Fibroblast of skin of back (primary cell): ENCODE measurements at places on chromosomes 6 and 20.

DNA sequence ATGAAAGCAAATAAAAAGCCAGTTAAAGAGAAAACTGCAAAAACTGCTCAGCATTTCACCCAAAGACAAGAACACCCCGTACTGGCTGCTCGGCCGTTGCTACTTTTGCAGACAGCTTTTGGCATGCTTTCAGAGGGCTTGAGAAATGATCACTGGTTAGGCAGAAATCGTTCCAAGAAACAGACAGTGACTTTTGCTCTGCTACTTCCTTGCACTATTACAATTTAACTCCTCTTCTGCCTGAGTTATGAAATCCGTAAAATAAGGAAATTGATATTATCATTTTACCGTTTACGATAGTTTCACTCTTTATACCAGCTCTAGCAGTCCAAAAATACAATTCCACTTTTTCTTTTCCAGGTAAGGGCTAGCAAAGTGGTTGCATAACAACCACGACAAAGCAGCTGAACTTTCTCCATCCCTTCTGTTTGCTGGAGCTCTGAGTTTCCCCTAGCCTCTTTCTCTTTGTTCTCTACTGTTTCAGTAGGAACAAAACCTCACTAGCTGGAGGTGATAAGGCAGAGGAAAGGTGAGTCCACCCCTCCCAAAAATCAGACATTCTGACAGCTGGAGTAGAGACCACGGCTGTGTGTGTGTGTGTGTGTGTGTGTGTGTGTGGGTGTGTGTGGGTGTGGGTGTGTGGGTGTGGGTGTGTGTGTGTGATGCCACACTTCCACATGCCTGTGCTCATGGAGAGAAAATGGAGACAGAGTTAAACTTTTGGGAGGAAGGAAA is 191.8 kb upstream of the RREB1 start:
- no peak for DNase-seq

- no peak for DNase-seq
Observed at GRCh38 chr20:62603021-62603906, 39.0 kb upstream of the SLCO4A1 start.

DNA sequence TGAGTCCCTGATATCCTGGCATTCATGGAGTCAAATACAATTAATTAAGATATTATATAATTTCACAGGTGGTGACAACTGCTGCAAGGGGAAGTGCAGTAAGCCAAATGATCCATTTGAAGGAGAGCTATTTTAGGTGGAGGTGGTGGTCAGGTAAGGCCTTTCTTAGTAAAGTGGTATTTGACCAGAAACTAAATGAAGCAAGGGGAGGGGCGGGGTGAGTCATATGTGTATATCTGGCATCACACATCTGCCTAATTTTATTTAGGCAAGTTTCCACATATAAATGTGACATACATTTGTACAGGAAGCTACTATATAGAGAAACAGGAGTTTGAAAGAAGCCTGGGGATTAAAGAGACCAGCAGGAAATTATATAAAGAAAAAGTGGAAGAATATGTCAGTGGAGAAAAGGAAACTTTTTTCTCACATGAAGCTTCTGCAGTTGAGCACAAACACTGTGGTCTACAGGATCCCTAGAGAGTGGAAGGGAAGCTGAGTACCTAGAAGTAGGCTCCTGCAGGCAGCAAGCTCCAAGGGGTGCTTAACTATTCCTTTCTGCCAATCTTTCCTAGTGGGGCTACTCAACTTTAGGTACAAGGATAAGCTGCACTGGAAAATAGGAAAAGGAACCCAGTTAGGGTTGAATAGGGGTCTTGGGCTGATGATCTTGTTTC is 99.6 kb downstream of the OGFRL1 start:
- no peak for DNase-seq

- no peak for DNase-seq
Observed at GRCh38 chr6:121439475-121439874, 4.0 kb downstream of the GJA1 start.

DNA sequence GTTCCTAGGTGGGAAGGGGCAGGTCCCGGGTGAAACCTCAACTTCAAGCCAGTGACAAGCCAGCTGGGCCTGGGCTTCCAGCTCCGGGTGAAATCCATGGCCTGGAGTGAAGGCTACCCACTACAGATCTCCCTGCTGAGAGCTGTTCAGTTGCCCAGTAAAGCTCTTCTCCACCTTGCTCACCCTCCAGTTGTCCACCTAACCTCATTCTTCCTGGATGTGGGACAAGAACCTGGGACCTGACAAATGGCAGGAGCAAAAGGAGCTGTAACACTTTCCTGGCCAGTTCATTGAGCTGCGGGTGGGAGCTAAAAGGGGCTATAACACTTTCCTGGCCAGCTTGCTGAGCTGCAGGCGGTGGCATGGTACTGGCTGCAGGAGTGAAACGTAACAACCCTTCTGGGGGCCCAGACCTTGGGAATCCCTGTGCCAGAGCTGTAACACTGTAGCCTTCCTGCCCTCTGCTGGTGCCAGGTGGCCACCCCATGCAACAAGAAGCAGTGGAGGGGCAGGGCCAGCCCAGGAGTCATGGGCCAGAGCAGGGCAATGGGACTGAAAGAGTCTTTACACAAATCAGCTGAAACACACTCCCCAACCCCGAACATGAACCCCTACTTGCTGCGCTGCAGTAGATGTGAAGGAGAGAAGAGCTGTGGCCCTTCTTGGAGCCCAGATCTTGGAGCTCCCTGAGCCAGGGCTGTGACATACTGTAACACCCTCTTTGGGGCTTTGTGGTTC is 3.6 kb upstream of the HINT3 start:
- DNase-seq, result peak; percentile 49

DNA sequence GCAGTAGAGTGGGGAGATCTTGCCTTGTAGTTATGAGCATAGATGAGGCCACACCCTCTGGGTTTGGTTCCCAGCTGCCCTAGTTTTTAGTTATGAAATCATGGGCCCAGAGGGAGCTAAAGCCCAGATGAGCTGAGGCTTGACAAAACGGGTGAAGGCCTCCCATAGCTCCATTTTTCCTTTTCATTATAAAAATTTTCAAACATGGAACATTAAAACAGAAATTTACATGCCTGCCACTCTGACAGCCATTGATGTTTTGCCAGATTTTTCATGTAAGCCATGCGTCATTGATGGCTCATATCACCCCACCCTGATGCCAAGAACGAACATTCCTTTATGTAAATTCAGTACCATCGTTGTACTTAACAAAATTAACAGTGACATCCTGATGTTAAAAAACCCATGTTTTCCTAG is 67.9 kb downstream of the IGF2R start:
- peak; percentile 82 for DNase-seq

- no peak for DNase-seq
Observed at GRCh38 chr20:41446456-41446855, 79.8 kb upstream of the EMILIN3 start.

GRCh38 chr6:110125361-110125760 is 54.1 kb downstream of the WASF1 start:
- no peak for DNase-seq

GRCh38 chr6:14123386-14124111 is 6.0 kb downstream of the CD83 start:
- DNase-seq, result peak; percentile 83

- DNase-seq, result no peak
Observed at GRCh38 chr6:36822506-36823269, 16.6 kb downstream of the CPNE5 start.

DNA sequence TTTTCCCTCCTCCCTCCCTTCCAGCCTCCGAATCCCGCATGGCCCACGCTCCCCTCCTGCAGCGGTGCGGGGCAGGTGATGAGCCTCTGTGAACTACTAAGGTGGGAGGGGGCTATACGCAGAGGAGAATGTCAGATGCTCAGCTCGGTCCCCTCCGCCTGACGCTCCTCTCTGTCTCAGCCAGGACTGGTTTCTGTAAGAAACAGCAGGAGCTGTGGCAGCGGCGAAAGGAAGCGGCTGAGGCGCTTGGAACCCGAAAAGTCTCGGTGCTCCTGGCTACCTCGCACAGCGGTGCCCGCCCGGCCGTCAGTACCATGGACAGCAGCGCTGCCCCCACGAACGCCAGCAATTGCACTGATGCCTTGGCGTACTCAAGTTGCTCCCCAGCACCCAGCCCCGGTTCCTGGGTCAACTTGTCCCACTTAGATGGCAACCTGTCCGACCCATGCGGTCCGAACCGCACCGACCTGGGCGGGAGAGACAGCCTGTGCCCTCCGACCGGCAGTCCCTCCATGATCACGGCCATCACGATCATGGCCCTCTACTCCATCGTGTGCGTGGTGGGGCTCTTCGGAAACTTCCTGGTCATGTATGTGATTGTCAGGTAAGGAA is at the start of gene OPRM1:
Gene OPRM1, plus strand, starts transcription at position 10 of the 612 bp plus-strand sequence. Its CDS starts 305 bp downstream, at position 315.
- peak; percentile 40 for DNase-seq

DNA sequence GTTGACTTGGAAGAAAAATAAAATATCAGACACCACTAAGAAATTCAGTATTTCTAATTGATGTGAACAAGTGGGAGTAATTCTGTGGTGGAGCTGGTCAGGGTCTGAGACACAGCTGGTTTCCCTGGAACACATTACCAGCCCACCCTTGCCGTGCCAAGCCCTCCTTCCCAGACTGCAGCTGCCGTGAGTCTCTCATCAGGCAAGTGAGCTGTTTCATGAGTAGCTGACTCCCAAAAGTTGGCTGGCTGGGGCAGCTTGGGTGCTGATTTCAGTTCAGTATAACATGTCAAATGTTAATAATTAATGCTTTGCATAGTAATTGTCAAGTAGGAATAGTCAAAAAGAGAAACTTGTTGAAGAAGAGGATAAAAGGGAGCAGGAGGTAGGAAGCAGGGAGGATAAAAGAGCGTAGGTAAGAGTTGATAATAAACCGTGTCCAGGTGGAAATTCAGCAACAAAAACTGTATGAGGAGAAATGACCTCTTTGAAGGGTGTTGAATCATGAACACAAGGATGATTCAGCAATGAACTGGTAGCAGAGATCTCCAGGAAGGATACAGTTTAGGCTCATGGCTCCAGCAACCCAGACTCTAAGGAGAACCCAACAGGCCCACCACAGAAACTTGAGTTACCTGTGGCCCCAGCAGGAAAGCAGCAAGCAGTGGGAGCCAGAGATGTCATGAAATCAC is 110.9 kb upstream of the SSTR4 start:
- no peak for DNase-seq

DNA sequence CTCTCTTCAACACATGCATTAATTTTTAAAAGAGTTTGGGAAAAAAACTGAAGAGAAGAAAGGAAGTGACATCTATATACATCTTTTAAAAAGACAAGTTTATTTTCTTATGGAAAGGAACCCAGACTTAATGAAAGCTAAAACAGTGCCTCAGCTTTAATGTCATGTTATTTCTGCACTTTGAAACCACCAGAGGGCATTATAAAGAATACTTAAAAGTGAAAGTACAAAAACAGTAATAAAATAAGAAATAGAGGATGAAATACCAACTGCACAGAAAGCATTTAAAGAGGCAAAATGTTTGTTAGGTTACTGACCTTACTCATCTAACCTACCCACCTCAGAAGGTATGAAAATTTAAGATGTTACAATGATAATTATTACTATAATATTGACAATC is 98.8 kb downstream of the HUS1B start:
- DNase-seq, result no peak

GRCh38 chr6:21601932-21602390 is 8.4 kb downstream of the SOX4 start:
- DNase-seq, result no peak

- DNase-seq, result no peak
Observed at GRCh38 chr6:17919496-17919895, 67.9 kb downstream of the KIF13A start.

DNA sequence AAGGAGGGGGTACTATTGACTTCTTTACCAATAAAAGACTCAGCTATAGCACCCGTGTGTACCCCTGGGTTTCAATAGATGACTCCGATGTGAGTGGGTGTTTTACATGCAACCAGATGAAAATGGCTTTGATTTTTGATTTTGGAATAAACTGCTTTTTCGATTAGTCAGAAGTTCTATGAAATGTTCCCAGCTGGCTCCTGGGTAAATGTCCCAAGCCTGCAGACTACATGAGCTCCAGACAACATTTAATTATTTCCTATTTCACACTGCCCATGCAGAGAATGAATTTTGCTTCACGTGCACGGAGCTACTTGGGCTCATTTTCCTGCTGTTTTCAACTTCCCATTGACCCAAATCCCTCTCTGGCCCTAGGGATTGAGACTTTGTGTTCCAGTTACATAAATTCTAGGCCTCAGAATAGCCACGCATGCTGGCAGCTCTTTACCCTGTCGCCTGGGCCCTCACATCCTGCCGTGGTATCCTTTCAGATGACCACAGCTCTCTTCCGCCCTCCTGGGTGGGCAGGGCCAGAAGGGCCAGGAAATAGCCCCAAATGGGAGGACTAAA is 59.7 kb downstream of the GPR6 start:
- no peak for DNase-seq

- no peak for DNase-seq
Observed at GRCh38 chr6:144417681-144418080, 132.5 kb downstream of the UTRN start.

DNA sequence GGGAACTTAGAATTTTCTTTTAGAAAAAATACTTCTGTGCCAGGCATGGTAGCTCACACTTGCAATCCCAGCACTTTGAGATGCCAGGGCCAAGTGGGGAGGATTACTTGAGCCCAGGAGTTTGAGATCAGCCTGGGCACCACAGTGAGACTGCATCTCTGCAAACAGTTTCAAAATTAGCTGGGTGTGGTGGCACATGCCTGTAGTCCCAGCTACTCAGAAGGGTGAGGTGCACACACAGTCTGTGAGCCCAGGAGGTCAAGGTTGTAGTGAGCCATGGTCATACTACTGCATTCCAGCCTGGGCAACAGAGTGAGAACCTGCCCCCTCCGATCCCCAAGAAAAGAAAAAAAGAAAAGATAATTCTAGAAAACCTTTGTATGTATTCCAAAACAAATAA is 346.0 kb upstream of the KCNQ5 start:
- no peak for DNase-seq

GRCh38 chr6:35385457-35386202 is 43.3 kb downstream of the PPARD start:
- DNase-seq, result peak; percentile 33

GRCh38 chr6:122491919-122492555 is 20.4 kb upstream of the SERINC1 start:
- DNase-seq, result peak; percentile 68

DNA sequence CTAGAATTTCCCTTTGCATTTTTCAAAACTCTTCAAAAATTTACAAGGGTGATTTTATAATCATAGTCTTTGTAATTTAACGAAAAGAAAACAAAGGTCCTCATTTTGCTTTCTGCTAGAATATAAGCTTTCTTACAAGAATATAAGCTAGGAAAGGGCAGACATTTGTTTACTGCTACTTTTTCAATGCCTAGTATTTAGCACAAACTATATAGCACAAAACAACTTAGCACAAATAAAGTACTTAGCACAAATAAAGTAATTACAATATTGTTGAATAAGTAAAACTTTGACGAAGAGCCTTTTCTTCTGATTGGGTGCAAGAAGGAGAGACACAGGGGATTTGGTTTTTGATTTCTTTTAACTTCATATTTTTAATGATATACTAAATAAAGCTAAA is 87.8 kb downstream of the BCAS1 start:
- DNase-seq, result no peak

GRCh38 chr6:158799051-158799792 is 19.9 kb downstream of the EZR start:
- peak; percentile 63 for DNase-seq

DNA sequence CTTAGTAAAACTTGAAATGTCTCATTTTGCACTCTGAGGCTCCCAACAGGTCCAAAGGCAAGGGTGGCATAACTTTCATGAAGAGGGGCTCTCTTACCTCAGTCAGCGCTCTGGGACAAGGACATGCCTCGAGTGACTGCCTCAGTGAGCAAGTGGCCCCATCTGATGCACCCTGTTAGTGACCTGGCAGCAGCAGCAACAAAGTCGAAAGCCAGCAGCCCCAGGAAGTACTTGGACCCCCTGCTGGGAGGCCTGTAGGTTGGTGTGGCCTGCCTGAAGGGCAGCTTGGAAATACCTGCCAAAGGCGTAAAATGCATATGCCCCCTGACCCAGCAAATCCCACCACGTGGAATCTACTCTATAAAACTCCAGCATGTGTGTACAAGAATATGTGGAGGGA is 13.2 kb downstream of the MAP1LC3A start:
- no peak for DNase-seq
